ENCODE measurements at places on chromosomes 12 and 14.

- DNase-seq = no peak
Observed at GRCh38 chr12:108457734-108458361, 57.2 kb upstream of the FICD start.

- no peak for DNase-seq
Observed at GRCh38 chr14:33996462-33996861, 45.6 kb upstream of the EGLN3 start.

DNA sequence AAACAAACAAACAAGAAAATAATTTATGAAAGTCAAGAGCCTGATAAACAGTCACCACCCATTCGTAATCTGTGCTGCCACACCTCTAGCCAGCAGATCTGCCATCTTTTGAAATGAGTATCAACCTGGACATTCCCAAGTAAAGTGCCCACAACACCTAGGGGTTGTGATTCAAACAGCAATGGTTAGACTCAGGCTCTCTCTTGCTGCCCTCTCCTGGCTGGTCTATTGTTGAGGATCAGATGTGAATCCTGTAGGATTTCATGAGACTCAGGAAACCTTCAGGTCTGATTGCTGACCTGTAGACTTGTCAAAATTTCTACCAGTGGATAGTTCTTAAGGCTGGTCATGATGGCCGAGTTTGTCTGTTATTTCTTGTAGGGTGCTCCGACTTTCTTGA lies 26.8 kb downstream of the DGLUCY start:
- no peak for DNase-seq

DNA sequence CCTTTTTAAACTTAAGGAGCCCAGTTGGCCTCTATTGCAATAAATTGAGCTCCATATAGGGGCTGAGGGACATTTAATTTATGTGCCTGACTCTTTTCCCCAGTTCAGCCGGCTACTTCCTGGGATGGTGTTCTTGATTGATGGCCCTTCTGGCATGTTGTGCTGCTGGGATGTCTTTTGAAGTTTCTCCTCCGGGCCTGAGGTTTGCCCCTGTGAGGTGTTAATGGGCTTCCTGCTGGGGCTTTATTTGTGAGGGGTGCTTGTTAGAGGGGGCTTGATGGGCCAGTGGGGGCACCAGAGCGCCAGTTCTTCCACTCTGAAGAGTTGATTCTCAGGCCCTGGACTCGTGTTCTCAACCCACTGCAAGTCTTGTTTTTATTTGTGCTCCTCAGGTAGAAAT lies 69.6 kb downstream of the CHST11 start:
- no peak for DNase-seq

DNA sequence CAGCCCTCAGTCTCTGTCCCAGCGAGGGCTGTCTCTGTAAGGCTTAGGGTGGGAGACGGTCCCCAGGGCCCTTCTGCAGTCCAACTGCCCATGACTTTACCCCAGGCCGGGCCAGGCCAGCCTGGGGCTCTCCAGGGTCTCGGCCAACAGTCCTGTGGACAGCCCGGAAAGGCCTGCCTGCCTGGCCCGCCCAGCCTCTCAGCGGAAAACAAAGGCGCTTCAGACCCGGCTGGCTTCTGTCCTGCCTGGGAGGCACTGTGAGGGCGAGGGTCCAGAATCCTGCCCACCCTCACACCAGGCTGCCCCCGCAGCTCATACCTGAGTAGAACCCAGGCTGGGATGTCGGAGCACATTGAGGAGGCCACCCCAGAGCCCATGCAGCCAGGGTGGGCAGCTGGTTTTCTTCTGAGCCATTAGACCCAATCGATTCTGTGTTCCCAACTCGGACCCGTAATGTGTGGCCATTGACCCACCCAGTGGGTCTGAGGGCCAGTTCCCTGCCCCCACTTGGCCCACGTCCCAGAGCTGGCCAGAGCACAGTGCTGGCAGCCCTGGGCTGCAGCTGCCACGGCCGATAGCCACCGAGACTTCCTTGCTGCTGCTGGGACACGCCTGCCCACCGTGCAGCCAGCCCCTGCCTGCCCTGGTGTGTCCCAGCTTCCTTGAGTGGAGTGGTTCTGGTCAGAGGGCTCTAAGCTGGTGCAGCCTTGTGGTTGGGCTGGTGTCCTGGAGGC lies 1.6 kb downstream of the CRIP2 start:
- DNase-seq = peak; percentile 4

GRCh38 chr12:65948320-65949008 lies 124.2 kb downstream of the HMGA2 start:
- DNase-seq = peak; percentile 96

DNA sequence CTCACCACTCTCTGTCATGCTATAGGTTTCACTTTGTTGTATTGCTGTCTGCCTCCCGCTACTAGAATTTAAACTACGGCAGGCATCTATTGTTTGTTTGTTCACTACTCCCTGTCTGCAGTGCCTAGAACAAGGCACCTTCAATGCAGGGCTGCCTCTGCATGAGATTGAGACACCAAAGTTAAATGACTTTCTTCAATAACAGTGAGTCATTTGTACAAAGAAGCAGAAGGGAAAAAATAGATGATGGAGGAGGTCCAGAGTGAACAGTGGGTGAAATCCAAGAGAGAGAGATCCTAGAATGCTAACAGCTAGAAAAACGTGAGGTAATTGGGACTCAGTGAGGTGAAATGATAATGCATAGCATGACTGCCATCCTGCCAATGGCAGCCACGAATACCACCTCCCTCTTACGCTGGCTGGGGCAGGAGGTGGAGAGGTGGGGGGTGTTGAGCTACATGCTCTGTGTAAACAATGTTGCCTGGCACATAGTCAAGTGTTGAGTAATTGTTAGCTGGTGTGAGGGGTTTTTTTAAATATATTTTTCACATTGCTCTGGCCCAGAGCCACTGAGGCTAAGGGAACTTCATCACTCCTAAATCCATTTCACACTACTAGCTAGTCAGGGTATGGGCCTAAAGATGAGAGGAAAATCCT lies 367.6 kb downstream of the RPS29 start:
- DNase-seq = no peak

DNA sequence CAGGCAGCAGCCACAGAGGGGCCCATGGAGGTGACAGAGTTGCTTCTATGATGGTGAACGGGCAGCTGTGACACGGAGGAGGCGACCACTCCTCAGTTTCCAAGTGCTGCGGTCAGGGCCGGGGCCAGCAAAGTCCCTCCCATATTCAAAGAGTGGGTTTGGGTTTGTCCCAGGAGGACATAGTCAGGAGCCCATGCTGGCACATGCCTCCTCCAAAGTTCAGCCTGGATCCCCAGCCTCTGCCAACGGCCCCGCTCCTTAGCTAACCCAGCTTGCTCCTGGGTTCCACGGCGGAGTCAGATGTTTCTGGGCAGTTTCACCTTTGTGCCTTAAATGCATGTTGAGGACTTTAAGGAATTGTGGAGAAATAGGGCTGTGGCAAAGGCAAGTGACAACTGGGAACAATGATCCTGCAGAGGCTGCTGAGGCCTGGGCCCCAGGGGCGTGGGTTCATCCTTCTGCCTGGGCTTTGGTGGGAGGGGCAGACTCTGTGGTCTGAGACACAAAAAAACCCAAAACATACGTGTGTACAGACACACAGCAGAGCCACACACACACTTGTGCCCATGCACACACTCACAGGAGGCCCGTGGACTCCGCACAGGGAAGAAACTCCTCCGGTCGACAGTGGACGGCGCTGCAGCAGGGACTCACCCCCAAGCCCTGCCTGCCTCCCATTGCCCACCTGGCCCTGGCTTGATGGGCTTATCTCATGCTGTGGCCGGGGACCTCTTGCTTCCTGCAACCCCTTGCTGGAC lies 399.4 kb downstream of the TMEM121 start:
- DNase-seq = no peak

GRCh38 chr12:68784015-68784414 lies 24.0 kb upstream of the MDM2 start:
- no peak for DNase-seq

DNA sequence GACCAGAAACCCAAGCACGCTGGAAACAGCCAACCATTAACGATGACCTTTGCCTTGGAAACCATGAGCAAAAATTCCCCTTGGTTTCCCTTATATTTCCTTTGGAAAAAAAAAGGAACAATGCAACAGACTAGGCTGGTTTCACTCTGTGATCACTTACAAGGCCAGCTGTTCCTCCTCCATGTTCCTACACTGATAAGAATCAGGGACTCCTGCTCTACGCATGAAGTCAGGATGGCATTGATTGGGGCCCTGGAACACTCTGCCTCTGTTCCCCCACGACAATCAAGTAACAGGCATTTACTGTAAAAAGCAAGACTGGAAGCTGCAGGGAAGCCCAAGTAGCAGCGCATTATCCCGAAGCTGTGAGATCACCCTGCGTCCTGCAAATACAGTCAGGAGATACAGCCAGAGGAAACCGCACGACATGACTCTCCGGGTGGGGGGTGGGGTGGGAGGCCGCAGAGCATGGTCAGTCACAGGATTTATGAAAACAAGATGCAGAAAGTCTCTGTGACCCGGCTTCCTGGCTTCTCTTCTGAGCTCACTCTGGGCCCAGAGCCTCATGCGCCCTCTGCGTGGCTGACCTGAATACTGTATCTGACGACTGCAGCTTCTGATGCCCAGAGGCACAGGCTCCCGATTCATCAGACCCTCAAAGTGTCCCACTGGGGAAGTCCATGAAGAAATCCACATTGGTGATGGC lies 31.1 kb downstream of the SSH1 start:
- peak; percentile 97 for DNase-seq

DNA sequence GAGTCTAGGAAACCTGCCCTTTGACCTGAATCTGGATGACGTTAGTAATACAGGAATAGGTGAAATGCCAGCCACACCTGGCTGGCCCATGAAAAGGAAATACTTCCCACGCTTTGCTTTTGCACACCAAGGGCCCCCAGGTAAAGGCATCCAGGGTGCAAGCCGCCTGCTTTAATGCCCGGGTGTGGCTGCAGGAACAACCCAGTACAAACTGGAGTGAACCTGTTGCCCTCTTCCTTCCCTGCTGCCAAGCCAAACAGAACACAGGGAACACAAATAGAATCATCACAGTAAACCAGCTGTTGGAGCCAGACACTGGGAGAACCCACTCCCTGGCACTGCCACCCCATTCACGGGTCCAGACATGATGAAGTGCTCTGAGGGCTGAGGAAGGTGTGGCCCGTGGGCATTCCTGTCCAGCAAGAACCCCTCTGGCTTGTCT lies 24.2 kb upstream of the FOS start:
- no peak for DNase-seq

DNA sequence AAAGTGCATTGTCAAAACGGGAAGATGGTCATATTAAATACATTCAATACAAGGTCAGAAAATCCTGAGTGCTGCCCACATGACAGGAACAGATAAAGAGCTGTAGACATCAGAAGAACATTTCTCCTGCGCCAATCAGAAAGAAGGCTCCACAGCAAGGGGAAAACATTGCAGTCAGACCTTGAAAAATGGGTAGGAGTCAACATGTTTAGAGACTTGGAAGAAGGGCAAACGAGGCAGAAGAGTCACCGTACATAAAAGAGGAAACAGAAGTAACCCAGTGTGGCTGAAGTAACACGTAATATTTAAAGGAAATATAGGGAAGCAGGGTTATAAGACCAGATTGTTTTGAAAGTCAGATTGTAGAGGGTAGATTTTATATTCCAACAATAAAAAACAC lies 11.9 kb downstream of the SPPL3 start:
- DNase-seq = no peak

DNA sequence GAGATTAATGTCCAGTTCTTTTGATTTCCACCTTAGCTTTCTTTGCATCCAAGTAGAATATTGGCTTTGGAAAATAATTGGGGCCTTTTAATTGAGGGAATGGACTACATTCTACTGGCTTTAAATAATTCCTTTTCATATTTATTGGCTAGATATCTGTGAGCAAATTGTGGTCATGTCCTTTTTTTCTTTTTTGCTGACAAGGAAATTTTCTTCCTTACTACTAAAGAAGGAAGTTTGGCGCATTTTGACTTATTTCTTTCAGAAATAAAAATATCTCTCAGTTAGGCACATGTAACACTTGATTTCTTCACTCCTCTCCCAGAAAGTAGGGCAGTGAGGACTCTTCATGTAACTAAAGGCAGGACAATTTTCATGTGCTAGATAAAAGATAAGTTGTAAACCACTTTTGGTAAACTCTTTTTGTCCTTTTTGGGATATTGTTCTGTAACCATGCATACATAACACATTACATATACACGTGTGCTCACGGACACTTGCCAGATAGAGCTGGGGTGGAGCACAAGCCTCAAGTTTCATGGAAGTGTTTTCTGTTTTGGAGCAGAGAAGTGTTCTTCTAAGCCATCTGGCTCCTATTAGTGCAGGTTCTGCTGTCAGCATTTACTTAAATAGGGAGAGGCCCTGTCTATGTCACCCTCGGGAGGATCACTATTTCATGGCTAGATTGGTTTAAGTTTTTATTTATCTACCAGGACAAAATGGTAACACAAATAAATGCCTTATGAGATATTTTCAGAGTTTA lies 85.1 kb upstream of the LRIG3 start:
- peak; percentile 29 for DNase-seq

DNA sequence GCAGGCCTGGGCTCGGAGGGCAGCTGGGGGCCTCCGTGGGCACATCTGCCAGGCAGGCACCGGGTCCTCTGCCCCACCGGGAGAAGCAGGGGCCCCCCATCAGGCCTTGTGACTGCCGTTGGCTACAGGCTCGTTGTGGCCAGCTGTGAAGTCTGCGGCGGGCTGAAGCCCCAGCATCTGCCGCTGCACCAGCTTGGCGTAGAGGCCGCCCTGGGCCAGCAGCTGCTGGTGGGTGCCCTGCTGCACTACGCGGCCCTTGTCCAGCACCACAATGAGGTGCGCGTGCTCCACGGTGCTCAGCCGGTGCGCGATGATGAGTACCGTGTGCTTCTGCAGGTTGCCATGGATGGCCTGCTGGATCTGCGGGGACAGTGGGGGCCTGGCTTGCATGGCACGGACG lies 33.9 kb upstream of the VPS37B start:
- no peak for DNase-seq

DNA sequence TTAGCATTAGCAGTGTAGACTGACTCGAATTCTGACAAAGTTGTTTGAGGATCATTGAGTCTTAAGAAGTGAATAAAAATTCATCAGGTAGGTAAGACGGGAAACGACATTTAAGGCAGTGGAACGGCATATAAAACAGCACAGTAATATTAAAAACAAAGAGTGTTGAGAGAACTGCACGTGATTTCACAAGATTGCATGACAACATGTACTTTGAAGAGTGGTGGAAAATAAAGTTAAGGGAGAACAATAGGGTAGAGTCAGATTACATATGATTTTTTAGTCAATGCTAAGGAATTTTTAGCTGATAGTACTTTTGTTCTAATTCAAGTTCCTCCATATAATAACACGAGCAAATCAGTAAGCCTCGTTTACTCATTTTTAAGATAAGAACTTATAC lies 115.4 kb downstream of the SOX5 start:
- peak; percentile 2 for DNase-seq

DNA sequence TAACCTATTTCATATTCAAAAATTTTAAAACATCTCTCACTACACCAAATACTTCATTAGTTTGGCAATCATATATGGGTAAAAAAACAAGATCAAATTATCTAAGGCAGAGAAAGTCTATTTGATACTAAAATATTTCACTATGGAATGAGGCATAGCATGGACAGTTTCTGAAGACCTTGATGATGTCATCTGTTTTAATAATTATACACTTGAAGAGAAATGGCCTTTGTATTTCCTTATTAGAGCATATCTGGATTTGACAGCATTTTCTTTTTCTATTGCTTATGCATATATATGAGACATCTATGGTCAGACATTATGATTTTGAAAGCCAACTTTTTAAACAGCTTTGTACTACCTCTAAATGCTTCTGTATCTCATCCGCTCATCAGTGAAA lies 88.6 kb downstream of the DDHD1 start:
- peak; percentile 7 for DNase-seq

All from IMR-90 (cell line).